Caudate nucleus (tissue), 63 donors: ENCODE measurements at places on chromosomes 16 and 17.

GRCh38 chr16:84648595-84649510, 542 bp downstream of the KLHL36 start:
- DNase-seq = no peak

- DNase-seq = no peak
These were observed 55.4 kb downstream of the TNFRSF13B start for GRCh38 chr17:16916557-16916920.

- no peak for DNase-seq
These were observed 24.4 kb downstream of the LAT start for GRCh38 chr16:29009050-29009837.

DNA sequence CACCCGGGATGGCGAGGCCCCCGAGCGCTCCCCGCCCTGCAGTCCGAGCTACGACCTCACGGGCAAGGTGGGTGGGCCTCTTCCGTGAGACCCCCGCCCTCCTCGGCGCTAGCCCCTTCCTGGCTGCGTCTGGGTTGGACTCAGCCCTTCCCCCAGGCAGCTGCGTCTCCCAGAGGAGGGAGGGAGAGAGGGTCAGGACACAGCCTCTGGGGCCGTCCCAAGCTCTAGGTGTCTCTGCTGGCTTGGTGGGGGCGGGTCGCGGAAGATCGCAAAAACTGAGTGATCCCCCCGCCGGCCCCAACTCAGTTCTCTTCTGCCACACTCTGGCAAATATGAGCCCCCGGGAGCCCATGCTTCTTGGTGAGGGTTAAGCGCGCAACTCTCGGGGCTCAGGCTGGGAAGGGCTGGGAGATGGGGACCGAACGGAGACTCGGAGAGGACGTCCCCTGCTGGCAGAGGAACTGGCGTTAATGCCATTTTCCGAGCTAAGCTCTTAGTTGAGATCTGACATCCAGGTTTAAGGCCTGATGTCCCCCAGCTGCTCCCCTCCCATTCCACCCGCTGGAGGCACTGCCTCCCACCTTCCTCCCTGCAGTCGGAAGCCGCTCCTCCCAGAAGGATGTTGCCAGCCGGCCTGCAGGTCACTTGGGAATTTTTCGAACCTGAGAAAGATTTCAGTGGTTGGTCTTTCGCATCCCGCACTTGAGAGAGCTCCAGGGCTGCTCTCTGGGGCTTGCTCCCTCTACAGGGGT, 419 bp downstream of the RAB37 start:
- no peak for DNase-seq
